ENCODE measurements at places on chromosomes 5 and 9.

- no peak for DNase-seq
Observed at GRCh38 chr5:65774346-65774745, 52.3 kb downstream of the NLN start.

GRCh38 chr9:136100700-136101614, 5.9 kb upstream of the NACC2 start:
- no peak for DNase-seq

- DNase-seq, result no peak
Observed at GRCh38 chr9:115590011-115590410, 472.1 kb upstream of the TNC start.

DNA sequence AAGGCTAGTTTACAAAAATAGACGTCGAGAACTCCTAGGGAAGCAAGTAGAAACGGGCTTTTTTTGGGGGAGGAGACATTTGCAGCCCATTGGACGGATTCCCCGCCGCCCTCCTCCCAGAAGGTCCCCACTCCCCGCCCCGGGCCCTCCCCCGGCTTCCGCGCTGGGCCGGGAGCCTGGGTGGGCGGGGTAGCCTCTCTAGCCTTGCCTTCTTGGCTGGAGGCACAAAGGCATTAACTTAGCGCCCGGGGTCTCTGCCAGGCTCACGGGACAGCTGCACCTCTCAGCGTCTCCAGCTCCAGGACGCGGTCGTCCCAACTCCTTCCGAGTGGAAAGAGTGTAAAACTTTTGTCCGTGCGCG, at the start of gene DMRTA1:
TSS of gene DMRTA1 (plus strand) at position 236 of the 361 bp plus-strand sequence. CDS start 242 bp downstream, outside the sequence.
- DNase-seq, result peak; percentile 71

All from anterior cingulate cortex (tissue), 58 donors.